ENCODE measurements at places on chromosomes 13 and 19.

GRCh38 chr13:62356977-62357376 lies 941.3 kb upstream of the PCDH20 start:
- no peak for DNase-seq

DNA sequence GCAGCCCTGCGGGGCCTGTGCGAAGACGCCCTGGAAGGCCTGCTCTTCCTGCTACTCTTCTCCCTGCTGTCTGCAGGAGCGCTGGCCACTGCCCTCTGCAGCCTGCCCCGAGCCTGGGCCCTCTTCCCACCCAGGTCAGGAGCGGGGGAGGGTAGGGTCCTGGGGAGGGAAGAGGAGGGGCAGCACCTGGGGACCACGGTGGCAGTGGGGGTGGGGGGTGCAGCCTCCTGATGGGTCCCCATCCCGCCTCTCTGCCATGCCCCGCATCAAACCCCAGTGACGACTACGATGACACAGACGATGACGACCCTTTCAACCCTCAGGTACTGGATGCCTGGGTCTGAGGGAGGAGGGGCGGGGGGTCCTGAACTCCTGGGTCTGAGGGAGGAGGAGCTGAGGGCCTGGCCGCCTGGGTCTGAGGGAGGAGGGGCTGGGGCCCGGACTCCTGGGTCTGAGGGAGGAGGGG lies 13.4 kb upstream of the LENG8 start:
- DNase-seq, result no peak

- no peak for DNase-seq
Observed at GRCh38 chr13:53079691-53080090, 51.1 kb downstream of the OLFM4 start.

GRCh38 chr13:100755891-100756290 lies 81.3 kb upstream of the TMTC4 start:
- no peak for DNase-seq

GRCh38 chr19:17579661-17580244 lies 24.3 kb downstream of the COLGALT1 start:
- no peak for DNase-seq

DNA sequence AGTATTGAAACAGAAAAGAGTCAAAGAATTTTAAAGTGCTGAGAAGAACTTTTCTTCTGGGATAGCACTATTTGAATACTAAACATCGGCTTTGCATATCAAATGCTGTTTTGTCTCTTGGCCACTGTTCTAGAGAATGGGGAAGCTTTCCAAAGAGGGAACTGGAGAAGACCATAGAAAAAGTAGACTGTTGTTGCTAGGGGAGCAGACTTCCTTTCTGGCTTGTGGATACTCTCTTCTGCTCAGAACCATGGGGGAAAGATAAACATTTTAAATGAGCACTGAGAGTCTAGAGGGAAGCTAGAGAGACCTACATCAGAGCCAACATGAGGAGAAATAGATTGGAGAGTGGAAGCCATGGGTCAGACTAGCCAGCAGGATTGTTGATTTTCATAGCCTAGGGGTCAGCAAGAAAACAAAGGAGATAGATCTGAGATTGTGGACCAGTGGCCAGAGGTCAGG lies 315.7 kb downstream of the KCTD12 start:
- no peak for DNase-seq

GRCh38 chr19:46493236-46494145 lies 2.2 kb downstream of the PNMA8B start:
- no peak for DNase-seq

GRCh38 chr13:41463838-41464602 lies 6.7 kb downstream of the RGCC start:
- no peak for DNase-seq

DNA sequence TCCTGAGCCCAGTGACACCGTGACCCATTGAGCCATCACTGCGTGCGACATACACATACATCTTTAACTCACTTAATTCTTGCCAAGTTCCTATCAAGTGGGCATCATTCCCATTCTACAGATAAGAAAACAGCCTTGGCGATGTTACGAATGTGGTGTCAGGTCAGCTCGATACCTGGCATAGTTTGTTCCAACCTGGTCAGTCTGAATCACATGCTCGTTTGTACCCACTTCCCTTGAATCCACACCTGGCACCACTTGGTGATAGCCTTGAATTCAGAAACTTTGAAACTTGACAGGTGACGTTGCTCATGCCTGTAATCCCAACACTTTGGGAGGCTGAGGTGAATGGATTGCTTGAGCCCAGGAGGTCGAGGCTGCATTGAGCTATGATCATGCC lies 59.1 kb downstream of the SLC7A9 start:
- no peak for DNase-seq

GRCh38 chr13:44873461-44873860 lies 115.8 kb downstream of the NUFIP1 start:
- DNase-seq, result no peak

DNA sequence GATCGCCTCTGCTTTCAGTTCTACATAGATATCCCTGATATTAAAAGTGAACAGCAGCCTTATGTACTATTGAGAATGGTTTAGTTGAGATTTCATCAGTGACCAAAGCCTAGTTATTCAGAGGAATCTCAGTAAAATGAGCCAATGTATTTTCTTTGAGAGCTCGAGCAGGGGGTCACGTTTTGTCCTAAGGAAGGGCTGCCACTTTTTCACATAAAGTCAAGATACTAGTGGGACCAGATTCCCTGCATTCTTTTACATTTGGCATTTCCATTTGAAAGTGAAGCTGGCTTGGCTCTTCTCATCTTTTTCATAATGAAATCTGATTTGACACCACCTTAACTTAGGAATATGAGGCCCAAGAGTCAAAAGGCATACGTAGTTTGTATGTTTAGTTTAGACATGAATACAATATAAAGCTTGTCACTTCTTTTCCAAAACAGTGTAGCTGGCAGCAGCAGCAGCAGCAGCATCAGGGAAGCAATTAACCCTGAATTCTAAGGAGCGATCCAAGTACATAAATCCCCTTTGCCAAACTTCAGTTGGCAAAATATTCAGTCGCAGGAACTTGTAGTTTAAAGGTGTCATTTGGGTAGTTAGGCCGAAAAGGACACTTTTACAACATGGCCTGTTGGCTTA lies 1752.2 kb upstream of the PCDH20 start:
- no peak for DNase-seq
